ENCODE measurements at places on chromosomes 13 and 19.

DNA sequence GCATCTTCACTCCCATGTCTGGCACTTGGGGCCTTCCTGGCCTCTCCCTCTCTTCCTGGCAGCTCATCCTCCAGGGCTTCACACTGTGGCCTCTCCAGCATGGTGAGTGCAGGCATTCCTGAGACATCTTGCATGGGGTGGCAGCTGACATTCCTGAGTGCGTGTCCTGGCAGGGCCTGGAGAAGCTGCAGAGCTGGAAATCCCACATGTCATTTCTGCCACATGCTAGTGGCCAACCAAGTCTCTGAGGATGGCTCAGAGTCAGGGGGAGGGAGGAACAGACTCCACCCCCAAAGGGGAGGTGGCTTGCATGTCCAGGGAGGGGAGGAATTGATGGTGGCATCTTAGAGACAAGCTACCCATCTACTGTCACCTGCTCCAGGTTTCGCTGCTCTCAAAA is 41.6 kb upstream of the AMER2 start:
- DNase-seq, result no peak

GRCh38 chr19:38833092-38833425 is 1.5 kb upstream of the ECH1 start:
- no peak for DNase-seq

DNA sequence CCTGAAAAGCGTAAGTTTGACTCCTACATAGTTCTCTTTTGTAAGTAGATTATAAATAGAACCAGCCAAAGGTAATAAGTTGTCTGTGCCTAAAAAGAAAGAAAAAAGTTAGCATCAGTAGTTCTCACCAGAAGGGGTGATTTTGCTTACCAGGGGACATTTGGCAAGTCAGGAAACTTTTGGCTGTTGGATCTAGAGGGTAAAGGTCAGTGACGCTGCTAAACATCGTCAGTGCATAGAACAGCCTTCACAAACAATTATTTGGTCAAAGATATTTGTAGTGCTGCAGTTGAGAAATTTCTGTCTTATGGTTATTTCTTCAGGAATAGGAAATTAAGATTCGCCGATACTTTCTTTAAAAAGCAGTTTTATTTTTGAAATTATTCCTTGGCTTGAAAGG is 2.0 kb downstream of the USPL1 start:
- no peak for DNase-seq

DNA sequence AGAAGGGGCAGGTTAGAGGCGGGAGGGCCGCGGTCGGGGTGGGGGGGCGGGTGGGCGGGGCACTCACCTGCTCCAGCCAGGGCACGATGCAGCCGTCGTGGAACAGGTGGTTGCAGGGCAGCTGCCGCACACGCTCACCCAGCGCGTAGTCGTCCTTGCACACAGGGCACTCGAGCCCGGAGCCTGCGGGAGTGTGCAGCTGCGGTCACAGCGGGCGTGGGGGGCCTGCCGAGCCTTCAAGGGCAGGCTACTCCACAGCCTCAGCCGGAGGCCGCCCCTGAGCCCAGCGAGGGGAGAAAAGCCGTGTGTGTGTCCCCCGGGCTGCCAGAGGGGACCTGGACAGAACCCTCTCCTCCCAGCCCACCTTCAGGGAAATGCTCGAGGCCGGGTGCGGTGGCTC is 8.6 kb downstream of the FGF22 start:
- DNase-seq, result no peak

DNA sequence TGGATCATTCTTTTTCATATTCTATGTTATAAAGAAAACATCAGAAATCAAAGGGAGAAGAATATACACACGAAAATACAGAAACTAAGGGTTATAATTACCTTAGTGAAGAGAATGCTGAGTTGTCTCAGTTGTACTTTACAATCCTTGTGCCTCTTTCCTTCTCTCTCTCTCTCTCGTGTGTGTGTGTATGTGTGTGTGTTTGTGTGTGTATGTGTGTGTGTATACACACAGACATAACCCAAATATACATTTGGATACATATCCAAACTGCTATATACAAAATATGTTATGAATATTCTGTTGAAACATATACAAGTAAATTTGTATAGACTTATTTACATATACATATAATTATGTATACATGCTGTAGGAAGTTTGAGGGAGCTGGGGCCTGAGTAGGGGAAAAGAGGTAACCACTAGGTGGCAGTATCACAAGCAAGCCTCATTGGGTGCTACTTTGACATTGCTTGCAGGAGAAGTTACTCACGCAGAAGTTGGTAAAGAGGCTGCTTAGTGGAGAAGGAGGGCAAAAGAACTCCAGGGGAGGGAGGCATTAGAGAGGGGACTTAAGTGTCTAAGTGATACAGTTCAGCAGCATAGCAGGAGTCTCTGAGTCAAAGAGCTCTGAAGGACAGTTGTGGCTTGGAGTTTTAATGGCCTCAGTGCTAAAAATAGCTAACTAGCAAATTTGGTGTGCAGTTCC is 465.1 kb upstream of the PCDH20 start:
- no peak for DNase-seq

DNA sequence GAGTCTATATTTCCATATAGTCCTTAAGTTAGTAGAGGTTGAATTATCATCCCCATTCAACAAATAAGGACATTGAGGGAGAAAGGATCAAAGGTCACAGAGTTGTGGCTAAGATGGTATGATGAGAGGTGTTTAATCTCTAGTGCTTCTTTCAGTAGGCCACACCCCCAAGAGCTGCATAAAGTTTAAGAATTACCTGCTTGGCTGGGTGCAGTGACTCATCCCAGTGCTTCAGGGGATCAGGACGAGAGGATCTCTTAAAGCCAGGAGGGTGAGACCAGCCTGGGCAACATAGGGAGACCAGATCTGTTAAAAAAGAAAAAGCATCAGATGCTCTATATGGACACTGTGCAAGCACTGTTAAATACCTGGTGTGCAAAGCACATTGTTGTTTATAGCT is 560.0 kb upstream of the KLHL1 start:
- no peak for DNase-seq

GRCh38 chr13:32902029-32902780 is 114.0 kb upstream of the KL start:
- no peak for DNase-seq

DNA sequence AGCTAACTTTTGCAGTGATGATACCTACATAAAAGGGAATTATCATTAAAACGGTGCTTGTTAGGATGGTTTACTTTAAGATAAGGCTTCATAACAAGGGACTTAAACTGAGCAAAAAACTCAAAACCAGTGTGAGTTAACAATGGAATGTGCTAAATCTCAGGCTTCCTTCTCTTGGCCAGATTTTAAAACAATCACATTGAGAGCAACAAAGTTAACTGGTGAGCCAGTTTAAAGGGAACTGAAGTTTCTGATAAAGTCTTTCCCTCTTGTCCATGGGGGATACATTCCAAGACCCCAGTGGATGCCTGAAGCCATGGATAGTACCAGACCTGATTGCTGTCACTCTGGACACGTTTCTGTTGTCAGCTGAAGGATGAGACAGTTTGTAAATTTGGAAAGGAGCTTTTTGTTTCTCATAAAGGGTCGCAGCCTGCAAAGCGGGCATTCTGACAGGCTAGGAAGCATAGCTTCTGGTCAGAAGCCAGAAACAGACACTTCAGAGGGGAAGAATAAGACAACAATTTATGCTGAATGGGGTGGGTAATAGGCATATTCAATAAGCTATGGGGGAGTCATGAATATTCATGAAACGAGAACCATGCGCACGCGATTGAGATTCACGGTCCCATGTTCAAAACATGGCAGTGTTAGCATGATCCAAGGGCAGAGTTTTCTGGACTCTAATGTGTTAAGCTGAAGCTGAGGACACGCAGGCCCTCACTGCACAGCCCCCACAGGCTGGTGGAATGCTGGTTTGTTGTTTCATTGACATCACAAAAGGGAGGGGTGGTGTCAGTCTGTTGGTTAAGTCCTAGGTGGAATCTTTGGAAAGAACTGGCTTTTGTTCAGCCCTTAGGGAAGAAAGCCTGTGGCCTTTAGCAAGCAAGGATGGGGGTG is 150.6 kb upstream of the RNF113B start:
- peak; percentile 22 for DNase-seq

GRCh38 chr19:4363571-4364304 is 20.4 kb downstream of the MPND start:
- DNase-seq, result no peak

GRCh38 chr13:111282997-111283396 is 37.4 kb upstream of the TEX29 start:
- DNase-seq, result no peak

DNA sequence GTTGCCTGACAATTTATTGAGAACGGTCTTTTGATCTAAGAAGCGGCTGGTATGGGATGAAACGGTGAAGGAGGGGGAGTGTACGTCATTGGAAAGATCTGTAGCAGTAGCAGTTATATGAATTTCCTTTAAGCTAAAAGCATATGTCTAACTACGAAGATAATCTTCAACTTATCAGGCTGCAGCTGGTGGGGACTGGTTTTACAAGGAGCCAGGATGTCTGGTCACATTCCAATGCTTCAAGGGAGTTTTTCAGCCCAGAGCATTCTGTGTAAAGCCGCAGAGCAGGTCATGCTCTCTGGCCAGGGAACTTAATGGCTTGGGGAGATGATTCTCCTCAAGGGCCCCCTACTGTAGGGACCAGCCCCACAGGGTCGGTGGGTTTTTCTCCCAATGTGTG is 29.2 kb downstream of the CLEC4M start:
- DNase-seq, result no peak

GRCh38 chr19:5002143-5002542 is 33.2 kb downstream of the KDM4B start:
- DNase-seq, result no peak

DNA sequence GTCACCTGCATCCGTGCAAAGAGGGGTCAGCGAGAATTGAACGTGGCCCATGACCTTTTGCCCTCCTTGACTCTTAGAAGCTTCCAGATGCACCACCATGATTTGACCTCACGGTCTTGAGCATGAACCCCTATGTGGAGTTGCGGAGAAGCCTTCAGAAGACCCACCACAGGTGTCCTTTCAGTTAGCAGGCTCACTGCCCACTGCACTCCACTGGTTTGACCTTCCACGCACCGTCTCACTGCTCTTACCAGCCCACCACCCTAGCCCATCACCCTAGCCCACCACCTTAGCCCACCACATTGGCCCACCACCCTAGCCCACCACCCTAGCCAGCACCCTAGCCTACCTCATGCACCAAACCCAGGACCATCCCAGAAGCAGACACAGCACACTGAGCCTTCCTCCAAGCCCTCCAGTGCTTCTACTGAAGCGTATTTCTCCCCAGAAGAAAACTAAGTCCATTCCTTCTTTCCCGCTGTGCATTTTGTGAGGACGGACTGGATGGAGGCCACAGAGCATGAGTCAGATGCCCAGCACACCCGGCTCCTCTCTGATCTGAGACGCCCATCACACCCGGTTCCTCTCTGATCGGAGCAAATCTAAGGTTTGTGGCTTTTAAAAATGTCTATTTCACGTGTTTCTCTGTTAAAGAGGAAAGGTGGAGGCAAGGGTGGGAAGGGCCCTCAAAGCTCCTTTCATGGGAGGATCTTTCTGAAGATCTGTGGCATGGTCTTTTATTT is 45.8 kb downstream of the SOX1 start:
- no peak for DNase-seq

DNA sequence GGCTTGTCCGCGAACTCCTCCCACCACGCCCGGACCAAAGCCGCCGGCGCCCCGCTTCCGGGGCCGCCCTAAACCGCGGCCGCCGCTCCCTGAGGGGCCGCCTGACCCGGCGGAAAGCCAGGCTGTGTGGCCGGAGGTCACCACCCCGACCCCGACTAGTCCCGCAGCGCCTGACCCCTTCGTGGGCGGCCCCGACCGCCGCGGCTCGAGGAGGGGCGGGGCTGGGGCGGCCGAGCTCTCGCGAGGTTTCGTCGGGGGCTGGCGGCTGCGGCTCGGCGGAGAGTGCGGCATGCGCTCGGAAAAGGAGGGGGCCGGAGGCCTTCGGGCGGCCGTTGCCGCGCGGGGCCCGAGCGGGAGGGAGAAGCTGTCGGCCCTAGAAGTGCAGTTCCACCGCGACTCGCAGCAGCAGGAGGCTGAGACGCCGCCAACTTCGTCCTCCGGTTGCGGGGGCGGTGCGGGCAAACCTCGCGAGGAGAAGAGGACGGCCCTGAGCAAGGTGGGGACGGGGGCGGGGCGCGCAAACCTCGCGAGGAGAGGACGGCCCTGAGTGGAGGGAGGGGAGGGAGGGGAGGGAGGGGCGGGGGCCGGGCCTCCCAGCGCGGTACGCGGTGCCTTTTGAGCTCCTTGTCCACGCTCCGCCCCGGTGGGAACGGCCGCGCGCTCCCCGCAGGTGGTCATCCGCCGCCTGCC is at the start of gene UPF3A:
Gene UPF3A (plus strand): TSS at position 251 of the 690 bp plus-strand sequence. CDS start 39 bp downstream, at position 290.
- DNase-seq, result peak; percentile 84
